NB4 (cell line): ENCODE measurements at places on chromosomes 7 and 10.

GRCh38 chr7:138720286-138720685 lies 19.1 kb upstream of the SVOPL start:
- no peak for DNase-seq

GRCh38 chr10:50152792-50153272 lies 85.1 kb downstream of the WASHC2A start:
- no peak for DNase-seq

DNA sequence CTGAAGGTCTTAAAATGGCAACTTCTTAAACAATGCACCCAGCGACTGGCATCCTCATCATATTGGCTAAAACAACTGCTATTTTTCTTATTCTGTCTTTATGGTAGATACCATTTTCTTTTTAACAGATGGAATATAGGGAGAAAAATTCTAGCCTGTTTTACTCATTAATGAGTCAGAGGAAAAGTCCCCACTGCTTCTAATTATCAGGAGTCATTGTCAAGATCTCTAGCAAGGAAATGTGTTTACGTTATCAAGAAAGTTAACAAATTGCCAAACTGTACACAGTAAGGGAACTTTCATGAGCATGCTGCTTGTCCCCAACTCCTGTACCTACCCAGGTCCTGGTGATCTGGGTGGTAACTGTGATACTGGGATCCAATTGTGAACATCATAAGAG lies 117.7 kb upstream of the KIAA1217 start:
- DNase-seq = no peak

- no peak for DNase-seq
These were observed 50.0 kb downstream of the NKX6-2 start for GRCh38 chr10:132735923-132736391.

- DNase-seq = no peak
These were observed 184.7 kb upstream of the GDF10 start for GRCh38 chr10:47115322-47115721.

DNA sequence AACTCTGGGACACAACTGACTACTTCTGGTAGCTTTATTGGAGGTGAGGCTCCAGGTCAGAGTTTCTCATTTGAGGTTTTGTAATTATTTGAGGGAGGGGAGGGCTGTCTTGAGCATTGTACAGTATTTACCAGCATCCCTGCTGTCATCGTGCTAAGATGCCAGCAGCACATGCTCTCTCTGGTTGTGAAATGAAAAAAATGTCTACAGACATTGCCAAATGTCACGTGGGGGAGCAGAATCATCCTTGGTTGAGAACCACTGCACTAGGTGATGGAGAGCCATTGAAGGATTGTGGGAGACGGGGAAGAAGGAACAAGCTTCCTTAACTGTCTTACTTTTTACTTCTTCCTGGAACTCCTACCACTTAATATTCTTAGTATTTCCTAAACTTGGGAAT lies 5.0 kb downstream of the SEPTIN7 start:
- DNase-seq = peak; percentile 58

DNA sequence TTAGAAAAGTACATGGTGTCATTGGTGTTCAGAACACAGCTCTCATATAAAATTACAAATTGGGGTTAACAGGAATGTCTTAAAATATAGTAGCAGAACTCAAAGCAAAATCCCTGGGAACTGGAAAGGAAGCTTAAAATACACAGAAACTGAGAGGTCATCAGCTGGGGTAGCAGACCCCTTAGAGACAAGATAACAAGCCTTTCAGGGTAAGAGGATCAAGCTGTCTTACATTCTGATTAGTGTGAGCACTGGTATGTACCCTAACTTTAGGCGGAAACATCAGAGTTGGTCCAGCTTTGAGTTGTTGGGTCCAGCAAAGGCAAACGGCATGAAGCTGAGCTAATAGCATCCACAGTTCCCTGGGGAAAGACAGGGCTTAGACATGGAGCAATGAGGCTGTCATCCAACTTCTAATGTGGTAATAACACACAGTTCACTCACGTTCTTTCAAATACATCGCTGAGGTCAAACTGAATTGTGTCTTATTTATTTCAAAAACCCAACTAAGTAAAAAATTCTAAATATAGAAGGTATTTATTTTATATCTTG lies 32.6 kb downstream of the ARHGAP21 start:
- DNase-seq = no peak

DNA sequence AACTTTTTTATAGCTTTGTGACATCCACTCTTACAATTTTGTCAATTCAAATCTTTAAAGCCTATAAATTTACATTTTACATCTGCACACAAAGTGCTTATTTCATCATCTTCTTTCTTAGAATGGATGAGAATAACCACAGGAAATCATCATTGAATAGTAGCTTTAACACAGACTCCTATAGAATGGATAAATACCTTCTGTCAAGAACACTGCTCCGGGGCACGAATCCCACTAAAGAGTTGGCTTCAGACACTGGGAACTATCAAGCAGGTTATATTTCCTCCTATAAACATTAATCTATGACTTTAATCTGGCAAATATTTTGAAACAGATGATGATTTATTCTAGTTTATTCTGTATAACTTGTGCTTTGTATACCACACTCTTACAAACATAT lies 269.7 kb upstream of the TPK1 start:
- no peak for DNase-seq

DNA sequence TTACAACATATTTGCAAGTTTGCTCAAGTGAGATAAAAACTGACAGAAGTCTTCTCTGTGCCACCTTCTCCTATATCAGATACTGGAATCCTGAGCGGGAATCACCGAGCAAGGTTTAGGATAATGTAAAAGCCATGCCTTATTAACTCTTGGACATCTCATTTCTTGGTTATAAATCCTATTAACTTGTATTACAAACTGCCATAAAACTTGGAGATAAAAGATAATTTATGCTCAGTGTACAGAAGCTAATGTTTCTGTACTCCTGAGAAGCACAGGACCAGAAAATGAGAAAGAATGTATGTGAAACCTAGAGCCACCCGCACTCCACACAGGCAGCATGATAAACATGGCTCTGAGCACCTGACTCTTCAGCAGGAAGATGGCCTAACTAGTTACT lies 181.2 kb upstream of the NOBOX start:
- DNase-seq = no peak

GRCh38 chr10:118035354-118036005 lies 11.3 kb downstream of the RAB11FIP2 start:
- peak; percentile 89 for DNase-seq

DNA sequence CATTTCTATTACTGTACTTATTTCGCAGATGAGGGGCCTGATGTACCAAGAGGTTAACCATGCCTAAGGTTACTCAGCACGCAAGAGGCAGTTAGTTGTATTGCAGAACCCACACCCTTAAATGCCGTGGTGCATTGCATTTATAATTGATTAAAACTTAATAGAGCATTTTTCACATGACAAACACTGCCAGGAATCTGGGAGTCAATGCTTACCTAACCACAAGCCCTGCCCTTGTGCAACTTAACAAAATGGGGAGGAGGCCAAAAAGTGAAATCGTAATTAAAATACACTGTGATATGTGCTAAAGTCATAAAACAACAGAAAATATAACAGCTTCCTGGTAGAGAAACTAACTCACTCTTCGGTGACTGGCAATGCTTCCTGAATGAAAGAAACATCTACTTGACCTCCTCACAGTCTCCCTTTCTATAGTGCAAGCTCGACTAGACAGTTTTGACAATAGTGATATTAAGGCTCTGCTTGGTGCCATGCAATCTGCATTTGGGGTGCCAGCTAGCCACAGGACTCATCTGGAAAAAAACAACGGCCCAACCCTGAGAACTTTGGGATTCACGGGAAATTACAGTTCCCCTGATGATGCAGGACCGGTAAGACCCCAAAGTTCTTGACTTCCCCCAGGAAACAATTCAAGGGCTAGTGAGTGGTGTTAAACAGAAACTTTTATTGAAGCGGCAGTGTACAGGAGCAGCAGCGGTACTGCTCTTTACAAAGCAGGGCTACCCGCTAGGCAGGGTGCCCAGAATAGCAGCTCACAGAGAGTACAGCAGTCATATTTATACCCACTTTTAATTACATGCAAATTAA lies 612.4 kb downstream of the TNS3 start:
- DNase-seq = no peak

GRCh38 chr7:6241607-6241973 lies 30.8 kb downstream of the CYTH3 start:
- DNase-seq = no peak

DNA sequence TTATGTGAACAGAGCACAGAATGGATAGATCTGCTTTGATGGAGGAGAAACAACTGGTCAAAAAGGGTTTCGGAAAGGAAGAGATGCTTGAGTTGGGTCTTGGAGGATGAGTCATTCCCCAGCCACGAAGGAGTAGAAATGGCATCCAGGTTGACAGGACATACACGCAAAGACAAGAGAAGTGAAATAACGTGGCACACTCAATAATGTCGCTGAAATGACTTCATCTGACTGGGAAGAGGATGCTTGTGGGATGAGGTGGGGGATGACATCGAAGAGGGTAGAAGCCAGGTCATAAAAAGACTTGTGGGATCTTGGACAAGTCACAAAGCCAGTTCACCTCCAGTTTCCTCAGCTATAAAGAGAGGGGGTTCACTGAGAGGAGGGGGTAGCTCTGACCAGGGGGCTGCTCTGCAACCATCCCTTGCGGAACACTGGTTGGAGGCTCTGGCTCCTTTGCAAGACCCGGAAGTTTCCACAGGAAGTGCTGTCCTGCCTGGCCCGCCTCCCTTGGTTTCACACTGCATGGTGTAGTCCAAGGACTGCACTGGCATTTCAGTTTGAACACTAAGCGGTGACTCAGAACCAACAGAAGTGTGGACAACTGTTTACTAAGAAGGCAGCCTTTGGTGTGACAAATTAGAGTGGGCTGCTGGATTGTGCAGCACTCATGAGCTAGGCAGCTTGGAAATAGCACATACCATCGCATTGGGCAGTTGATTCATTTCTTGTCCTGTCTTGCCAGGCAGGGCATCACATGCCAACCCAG lies 189.9 kb upstream of the ADO start:
- DNase-seq = no peak

DNA sequence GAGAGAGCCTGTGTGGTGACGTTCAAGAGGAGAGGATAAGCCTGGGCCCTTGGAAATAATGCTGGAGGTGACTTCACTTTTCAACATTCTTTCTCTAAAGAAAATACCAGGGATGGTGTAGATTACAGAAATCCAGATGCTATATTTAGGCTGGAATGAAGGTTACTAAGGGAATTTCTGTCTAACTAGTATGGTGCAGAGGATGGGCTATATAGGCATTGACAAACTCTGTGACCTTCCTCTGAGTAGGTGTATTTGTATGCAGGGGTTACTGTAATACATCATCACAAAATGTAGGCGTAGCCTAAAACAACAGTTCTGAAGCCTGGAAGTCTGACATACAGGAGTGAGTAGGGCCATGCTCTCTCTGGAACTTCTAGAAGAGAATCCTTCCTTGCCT lies 155.3 kb upstream of the INHBA start:
- DNase-seq = no peak

DNA sequence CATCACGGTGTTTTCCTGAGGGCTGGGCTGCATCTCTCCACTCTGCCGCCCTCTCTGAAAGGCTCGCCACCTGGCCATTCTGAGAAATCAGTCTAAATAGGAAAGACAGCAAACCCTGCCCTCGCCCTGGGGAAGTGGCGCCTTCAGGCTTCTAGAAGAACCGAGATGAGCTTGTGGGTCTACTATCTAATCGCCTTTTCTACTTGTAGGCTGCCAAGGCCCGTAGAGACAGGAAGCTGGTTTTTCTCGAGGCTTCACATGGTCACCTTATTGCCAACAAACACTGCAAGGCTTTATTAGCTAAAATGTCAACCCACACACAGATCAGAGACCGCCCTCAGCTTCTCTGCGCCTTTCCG lies 21.4 kb downstream of the LAT2 start:
- DNase-seq = peak; percentile 35

DNA sequence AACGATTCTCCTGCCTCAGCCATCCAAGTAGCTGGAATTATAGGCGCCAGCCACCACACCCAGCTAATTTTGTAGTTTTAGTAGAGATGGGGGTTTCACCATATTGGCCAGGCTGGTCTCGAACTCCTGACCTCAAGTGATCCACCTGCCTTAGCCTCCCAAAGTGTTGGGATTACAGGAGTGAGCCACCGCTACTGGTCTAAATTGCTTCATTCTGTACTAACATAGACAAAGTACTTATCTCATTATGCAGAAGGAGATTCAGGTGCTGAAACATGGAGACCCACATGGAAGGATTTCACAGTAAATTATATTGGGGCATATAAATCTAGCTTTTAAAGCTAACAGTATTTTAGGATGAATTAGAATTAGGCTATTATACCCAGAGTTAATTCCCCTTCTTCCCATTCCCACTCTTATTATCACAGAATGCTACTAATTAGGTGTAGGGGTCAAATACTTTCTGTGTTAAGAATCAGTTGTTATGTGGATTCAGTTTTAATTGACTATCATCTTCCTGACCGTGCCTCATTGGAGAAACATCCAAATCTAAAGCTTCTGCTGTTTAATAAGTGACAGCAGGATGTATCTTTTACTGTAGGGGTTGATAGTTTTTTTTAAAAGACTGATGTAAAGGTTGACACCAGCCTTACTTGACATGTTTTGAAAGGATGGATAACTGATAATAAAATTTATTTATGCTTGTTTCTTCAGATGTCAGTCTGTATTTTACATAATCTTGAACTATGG lies 27.2 kb downstream of the ADK start:
- DNase-seq = no peak

DNA sequence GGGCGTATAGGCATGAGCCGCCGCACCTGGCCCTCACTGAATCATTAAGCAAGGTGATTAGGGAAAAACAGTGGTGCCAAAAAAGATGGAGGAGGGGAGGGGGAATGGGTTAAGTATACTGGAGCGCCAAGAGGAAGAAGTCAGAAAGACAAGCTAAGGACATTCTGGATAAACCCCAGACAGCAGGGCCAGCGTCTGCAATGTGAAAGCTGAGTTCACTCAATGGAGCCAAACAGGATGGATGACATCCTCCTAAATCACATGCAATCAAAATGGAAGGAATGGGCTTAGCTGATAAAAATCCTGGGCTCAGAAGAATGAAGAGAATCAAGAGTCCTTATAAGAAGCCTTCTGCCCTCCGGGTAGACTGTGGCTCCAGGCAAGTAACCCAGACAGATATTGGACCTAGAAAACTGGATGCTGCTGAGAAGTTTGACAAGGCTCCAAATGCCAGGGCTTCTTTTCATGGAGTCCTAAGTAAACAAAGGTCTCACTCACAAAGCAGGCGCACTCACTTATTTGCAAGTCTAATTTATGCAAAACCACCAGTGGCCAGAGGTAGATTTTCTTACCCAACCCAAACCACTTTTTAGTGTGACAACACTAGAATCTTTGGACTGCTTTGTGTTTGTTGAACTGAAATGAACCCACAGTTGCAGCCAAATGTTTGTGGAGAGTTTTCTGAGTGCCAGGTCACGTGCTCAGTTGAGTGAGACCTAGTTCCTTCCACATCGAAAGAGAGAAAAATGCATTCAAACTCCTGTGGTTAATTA lies 519.1 kb upstream of the AUTS2 start:
- DNase-seq = no peak

GRCh38 chr7:40799-41750 lies 151.3 kb upstream of the FAM20C start:
- no peak for DNase-seq

- peak; percentile 53 for DNase-seq
These were observed 43.2 kb upstream of the GDF10 start for GRCh38 chr10:47256751-47257336.

GRCh38 chr7:84583331-84583730 lies 388.7 kb upstream of the SEMA3A start:
- no peak for DNase-seq
